ENCODE measurements at places on chromosomes 3 and 15.

- H3K4me1 ChIP-seq = peaks cover 9% of the 10 kb centered on the region
- H3K27ac ChIP-seq = no peak overlapping the region
- no peaks in the 10 kb centered on the region for H3K36me3 ChIP-seq
- no peak overlapping the region for H3K4me3 ChIP-seq
These were observed 333.5 kb upstream of the SEMA6D start for GRCh38 chr15:47383801-47384200.

GRCh38 chr3:117479095-117479494 is 769.5 kb downstream of the TUSC7 start:
- H3K4me3 ChIP-seq = no peak overlapping the region
- peaks cover 6% of the 10 kb centered on the region for H3K4me1 ChIP-seq
- H3K36me3 ChIP-seq = no peaks in the 10 kb centered on the region
- DNase-seq = no peak
- no peaks in the 10 kb centered on the region for H3K27me3 ChIP-seq

GRCh38 chr15:40558952-40559742 is 5.7 kb downstream of the CCDC32 start:
- no peaks in the 10 kb centered on the region for H3K27me3 ChIP-seq
- DNase-seq = no peak
- H3K4me1 ChIP-seq = peaks cover 11% of the 10 kb centered on the region
- H3K4me3 ChIP-seq = no peak overlapping the region
- H3K36me3 ChIP-seq = no peaks in the 10 kb centered on the region

GRCh38 chr3:188404701-188405100 is 250.7 kb downstream of the LPP start:
- no peaks in the 10 kb centered on the region for H3K27me3 ChIP-seq
- H3K4me1 ChIP-seq = peaks cover 20% of the 10 kb centered on the region
- no peak overlapping the region for H3K4me3 ChIP-seq
- no peaks in the 10 kb centered on the region for H3K36me3 ChIP-seq
- DNase-seq = no peak

- no peak overlapping the region for H3K4me3 ChIP-seq
- no peaks in the 10 kb centered on the region for H3K36me3 ChIP-seq
- DNase-seq = peak; percentile 49
These were observed 53.7 kb downstream of the NMD3 start for GRCh38 chr3:161274691-161275298.

DNA sequence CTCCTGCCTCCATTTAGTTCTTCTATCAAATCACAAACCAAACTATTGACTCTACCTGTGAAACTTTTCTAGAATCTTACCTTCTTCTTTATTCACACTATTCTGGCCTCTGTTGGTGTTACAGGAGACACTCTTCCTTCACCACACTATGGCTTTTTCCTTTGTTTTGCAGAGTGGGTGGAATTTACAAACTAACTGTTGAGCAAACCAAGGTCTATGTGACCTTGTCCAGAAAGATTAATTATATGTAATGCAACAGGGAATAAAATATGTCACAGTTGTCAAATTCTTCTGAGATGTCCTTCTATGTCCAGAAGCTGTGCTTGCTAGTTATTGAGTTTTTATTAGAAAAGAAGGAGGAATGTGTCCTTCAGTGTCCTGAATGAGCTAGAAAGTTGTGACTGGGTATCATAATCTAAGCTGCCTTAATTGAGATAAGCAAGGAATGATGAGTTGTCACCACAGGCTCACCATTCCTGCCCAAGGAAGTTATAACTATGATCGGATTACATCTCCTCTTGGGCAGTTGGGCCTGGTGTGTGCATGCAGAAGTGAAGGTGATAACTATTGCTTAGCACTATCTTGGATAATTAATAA is 21.7 kb downstream of the ARL14 start:
- no peaks in the 10 kb centered on the region for H3K27me3 ChIP-seq
- H3K36me3 ChIP-seq = no peaks in the 10 kb centered on the region
- no peak for DNase-seq

GRCh38 chr15:39624806-39625205 is 43.9 kb downstream of the THBS1 start:
- H3K4me3 ChIP-seq = no peak overlapping the region
- no peaks in the 10 kb centered on the region for H3K27me3 ChIP-seq
- H3K4me1 ChIP-seq = peaks cover 15% of the 10 kb centered on the region
- H3K27ac ChIP-seq = no peak overlapping the region
- no peaks in the 10 kb centered on the region for H3K36me3 ChIP-seq

GRCh38 chr15:85581495-85581894 is 201.1 kb downstream of the AKAP13 start:
- peak overlapping the region; percentile 88 for H3K27ac ChIP-seq
- DNase-seq = peak; percentile 67
- H3K4me1 ChIP-seq = peaks cover 77% of the 10 kb centered on the region
- H3K27me3 ChIP-seq = no peaks in the 10 kb centered on the region
- H3K36me3 ChIP-seq = no peaks in the 10 kb centered on the region
- H3K4me3 ChIP-seq = peak overlapping the region; percentile 38

DNA sequence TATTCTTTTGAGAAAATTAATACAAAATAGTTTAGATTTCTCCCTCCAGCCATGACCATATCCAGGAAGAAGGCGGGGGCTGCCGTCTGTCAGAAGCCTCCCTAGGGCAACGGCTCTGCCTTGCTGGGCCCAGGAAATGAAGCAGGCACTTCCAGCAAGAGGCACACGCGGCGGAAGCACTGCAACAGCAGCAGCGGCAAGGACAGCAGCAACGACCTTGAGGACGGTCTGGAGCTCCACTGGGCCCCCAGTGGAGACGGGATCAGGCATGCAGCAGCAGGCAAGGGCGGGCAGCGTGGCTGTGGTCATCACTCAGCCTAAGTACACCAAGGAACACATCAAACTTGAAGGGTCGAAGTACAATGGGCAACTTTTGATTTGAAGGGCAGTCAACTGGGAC is 61.3 kb upstream of the EPHA6 start:
- no peaks in the 10 kb centered on the region for H3K36me3 ChIP-seq
- H3K27me3 ChIP-seq = no peaks in the 10 kb centered on the region
- no peaks in the 10 kb centered on the region for H3K4me1 ChIP-seq
- H3K27ac ChIP-seq = no peak overlapping the region

DNA sequence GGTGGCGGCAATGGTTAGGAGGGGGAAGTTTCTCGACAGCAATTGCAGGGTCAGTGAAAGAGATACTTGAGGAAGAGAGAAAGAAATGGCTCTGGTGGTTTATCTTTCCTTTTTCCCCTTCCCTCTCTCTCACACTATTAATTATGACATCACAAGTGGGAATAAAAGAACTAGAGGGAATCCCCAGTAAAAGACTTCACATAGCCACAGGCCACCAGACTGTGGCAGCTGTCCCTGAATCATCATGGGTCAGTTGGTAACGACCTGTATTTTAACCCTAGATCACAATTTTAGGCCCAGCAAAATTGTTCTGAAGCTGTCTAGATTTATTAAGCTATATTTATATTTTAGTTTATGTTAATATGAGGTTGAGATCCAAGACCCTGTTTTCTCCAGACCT is 40.3 kb downstream of the MBNL1 start:
- no peaks in the 10 kb centered on the region for H3K36me3 ChIP-seq
- no peak for DNase-seq
- H3K27ac ChIP-seq = peak overlapping the region; percentile 63
- no peak overlapping the region for H3K4me3 ChIP-seq

DNA sequence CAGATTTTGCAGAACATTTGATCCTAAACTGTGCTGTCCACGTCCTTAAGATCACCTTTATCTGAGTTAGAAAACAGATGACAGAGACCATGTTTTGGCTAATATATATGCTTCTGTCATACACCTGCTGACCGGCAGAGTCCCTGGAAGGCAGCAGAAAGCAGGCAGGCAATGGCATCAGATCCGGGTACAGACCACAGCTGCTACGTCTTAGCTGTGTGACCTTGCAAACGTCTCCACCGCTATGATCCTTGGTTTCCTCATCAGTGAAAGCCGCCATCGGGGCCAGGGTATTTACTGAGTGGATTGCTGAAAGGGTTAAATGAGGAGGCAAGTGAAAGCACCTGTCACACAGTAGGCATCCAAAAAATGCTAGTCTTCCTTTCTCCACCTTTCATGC is 72.1 kb downstream of the ABTB1 start:
- no peak overlapping the region for H3K4me3 ChIP-seq
- no peaks in the 10 kb centered on the region for H3K36me3 ChIP-seq
- no peak for DNase-seq
- H3K4me1 ChIP-seq = peaks cover 24% of the 10 kb centered on the region
- no peaks in the 10 kb centered on the region for H3K27me3 ChIP-seq

DNA sequence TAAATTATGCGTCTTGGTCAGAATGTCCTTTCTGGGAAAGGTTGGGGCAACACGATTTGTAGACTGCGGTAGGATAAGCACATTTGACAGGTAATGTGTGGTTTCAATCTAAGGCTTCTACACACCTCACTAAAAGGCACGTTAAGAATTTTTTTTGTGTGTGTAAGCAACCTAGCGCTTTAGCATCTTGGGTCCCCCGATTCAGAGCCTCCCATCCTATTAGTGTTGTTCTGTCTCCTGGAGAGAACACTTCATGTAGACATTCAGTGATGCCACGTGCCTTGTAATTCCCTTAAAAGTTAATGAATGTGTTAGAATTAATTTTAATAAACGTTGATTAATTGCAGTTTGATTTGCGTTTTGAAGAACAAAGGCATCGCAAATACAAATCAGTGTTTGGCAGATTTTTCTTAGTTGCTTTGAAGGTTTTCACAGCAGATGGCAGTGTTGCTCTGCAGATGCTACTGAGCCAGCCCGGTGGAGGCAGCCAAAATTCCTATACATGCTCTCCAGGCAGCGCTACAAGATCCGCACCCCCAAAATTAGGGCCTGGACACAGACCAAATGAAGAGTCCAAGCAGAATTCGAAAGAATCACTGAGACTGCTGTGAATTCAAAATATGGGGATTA is 63.5 kb downstream of the OTOL1 start:
- H3K4me3 ChIP-seq = no peak overlapping the region
- no peaks in the 10 kb centered on the region for H3K36me3 ChIP-seq
- DNase-seq = peak; percentile 12
- H3K4me1 ChIP-seq = no peaks in the 10 kb centered on the region
- H3K27me3 ChIP-seq = no peaks in the 10 kb centered on the region
- no peak overlapping the region for H3K27ac ChIP-seq

- H3K27me3 ChIP-seq = no peaks in the 10 kb centered on the region
- no peaks in the 10 kb centered on the region for H3K4me1 ChIP-seq
- H3K36me3 ChIP-seq = no peaks in the 10 kb centered on the region
- H3K4me3 ChIP-seq = no peak overlapping the region
These were observed 13.2 kb downstream of the IL1RAP start for GRCh38 chr3:190526787-190527762.

GRCh38 chr3:35651851-35652250 is 12.5 kb downstream of the ARPP21 start:
- DNase-seq = no peak
- no peaks in the 10 kb centered on the region for H3K27me3 ChIP-seq
- H3K36me3 ChIP-seq = no peaks in the 10 kb centered on the region
- no peak overlapping the region for H3K4me3 ChIP-seq
- H3K27ac ChIP-seq = no peak overlapping the region

GRCh38 chr3:56781762-56782161 is 20.0 kb downstream of the ARHGEF3 start:
- H3K27ac ChIP-seq = peak overlapping the region; percentile 37
- no peak for DNase-seq
- no peak overlapping the region for H3K4me3 ChIP-seq
- no peaks in the 10 kb centered on the region for H3K36me3 ChIP-seq
- no peaks in the 10 kb centered on the region for H3K27me3 ChIP-seq
- peaks cover 91% of the 10 kb centered on the region for H3K4me1 ChIP-seq

GRCh38 chr3:22606938-22607337 is 596.2 kb upstream of the UBE2E2 start:
- H3K36me3 ChIP-seq = no peaks in the 10 kb centered on the region
- H3K4me3 ChIP-seq = no peak overlapping the region
- no peak overlapping the region for H3K27ac ChIP-seq
- H3K4me1 ChIP-seq = no peaks in the 10 kb centered on the region
- no peaks in the 10 kb centered on the region for H3K27me3 ChIP-seq
- DNase-seq = no peak

GRCh38 chr15:50860824-50861223 is 47.7 kb upstream of the AP4E1 start:
- no peaks in the 10 kb centered on the region for H3K27me3 ChIP-seq
- no peak overlapping the region for H3K4me3 ChIP-seq
- no peak overlapping the region for H3K27ac ChIP-seq

DNA sequence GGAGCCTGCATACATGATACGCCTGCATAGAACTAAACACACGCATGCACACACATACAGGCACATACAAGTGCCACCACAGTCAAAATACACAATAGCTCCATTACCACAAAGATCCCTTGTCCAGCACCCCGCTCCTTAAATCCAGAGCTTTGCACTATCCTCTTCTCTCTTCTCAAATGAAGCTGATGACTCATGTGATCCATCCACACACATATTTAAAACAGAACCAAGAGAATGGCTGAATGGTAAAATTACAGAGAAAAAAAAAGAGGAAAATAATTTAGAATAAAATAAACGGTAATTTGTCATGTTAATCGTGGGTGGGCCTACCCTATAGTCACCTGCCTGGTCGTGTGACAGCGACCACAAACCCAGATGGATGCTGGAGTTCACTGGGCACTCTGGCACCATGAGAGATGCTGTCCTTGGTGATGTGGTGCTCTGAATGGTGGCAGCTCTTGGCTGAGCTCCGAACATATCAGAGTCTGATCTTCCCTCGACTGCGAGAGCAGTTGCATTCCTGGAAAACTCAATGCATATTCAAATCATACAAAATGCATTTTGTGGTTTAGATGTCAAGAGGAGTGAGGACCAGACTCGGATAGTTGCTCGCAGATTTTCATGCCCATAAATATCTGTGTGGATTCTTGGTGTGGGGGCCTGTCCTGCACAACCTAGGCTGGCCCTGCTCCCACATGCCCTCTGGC is 8.9 kb downstream of the IQSEC1 start:
- H3K4me1 ChIP-seq = no peaks in the 10 kb centered on the region
- no peak overlapping the region for H3K27ac ChIP-seq
- no peak for DNase-seq
- no peak overlapping the region for H3K4me3 ChIP-seq
- no peaks in the 10 kb centered on the region for H3K36me3 ChIP-seq
- H3K27me3 ChIP-seq = no peaks in the 10 kb centered on the region

GRCh38 chr3:120196333-120196732 is 88.7 kb downstream of the GPR156 start:
- no peak overlapping the region for H3K4me3 ChIP-seq
- H3K4me1 ChIP-seq = no peaks in the 10 kb centered on the region
- no peak for DNase-seq
- H3K27me3 ChIP-seq = no peaks in the 10 kb centered on the region
- H3K36me3 ChIP-seq = no peaks in the 10 kb centered on the region
- H3K27ac ChIP-seq = no peak overlapping the region

- no peak for DNase-seq
- H3K27ac ChIP-seq = no peak overlapping the region
- no peaks in the 10 kb centered on the region for H3K4me1 ChIP-seq
- no peaks in the 10 kb centered on the region for H3K36me3 ChIP-seq
- no peaks in the 10 kb centered on the region for H3K27me3 ChIP-seq
- no peak overlapping the region for H3K4me3 ChIP-seq
These were observed 33.3 kb downstream of the MAP1A start for GRCh38 chr15:43550527-43551363.

GRCh38 chr3:42476225-42477125 is 26.0 kb upstream of the VIPR1 start:
- H3K36me3 ChIP-seq = no peaks in the 10 kb centered on the region
- no peak overlapping the region for H3K4me3 ChIP-seq
- H3K4me1 ChIP-seq = peaks cover 3% of the 10 kb centered on the region
- peak overlapping the region; percentile 37 for H3K27ac ChIP-seq
- peak; percentile 79 for DNase-seq

All from body of pancreas (tissue), 4 donors.